Activated CD8-positive, alpha-beta memory T cell treated with anti-CD3 and anti-CD28 coated beads, Interleukin-2, amount 50 U/mL, for 4 hours (primary cell): ENCODE measurements at places on chromosomes 4 and X.

GRCh38 chr4:112516471-112517066, 589 bp upstream of the NEUROG2 start:
- DNase-seq, result no peak

- DNase-seq, result no peak
Observed at GRCh38 chr4:152810715-152811287, 31.0 kb downstream of the ARFIP1 start.

DNA sequence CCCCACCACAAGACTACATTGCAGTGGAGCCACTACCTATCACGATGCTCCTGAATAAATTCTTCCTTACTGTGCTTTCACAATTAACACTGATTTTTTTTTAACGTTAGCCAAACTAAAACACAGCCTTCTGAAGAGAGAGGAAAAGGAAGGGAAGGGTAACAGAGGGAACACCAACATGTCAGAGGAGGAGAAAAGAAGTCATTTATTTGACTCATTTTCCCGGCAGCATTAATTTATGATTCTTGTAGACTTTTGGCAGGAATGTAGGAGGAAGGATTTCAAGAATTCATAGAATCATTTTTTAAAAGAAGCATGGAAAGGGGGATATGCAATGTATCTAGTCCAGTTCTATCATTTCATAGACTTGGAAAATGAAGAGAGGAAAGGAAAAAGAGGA, 74.3 kb upstream of the IQCM start:
- DNase-seq, result no peak

DNA sequence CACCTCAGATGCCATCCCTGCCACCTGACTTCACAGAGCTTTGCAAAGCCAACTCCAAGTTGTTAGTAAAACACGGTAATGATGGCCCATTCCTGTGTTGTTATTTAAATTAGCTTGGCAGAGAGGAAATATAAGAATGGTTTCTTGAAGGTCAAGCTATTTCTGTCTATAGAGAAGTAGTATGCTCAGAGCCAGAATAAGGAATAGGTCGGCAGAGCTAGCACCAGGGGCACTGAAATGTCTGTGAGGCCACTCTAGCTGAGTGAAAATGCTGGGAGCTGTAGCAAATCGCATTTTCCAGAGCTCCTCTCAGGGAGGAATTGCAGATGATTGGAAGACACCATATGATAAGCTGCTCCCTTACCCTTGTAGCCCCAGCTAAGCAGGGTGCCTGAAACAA, 615.4 kb upstream of the NR3C2 start:
- no peak for DNase-seq

- no peak for DNase-seq
Observed at GRCh38 chrX:139192386-139192961, 338.1 kb upstream of the F9 start.

DNA sequence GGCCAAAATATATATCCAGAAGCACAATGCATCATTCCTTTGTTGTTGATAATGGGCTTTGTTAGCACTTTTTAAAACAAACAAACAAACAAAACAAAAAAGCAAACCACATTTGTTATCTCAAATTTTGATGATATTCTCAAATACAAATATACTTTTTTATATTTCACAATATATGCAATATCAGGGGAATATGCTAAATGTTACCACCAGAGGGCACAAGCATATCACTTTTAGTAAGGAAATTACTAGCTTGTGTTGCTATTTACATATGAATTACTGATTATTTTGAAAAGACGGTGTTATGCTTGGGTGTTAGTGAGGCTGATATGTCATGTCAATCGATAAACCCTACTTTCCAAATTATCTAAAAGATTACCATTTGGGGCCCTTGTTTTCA, 29.1 kb downstream of the RIPPLY1 start:
- no peak for DNase-seq

- no peak for DNase-seq
Observed at GRCh38 chr4:24321616-24322015, 262.7 kb downstream of the DHX15 start.

- no peak for DNase-seq
Observed at GRCh38 chr4:139152249-139152648, 24.8 kb downstream of the ELF2 start.

DNA sequence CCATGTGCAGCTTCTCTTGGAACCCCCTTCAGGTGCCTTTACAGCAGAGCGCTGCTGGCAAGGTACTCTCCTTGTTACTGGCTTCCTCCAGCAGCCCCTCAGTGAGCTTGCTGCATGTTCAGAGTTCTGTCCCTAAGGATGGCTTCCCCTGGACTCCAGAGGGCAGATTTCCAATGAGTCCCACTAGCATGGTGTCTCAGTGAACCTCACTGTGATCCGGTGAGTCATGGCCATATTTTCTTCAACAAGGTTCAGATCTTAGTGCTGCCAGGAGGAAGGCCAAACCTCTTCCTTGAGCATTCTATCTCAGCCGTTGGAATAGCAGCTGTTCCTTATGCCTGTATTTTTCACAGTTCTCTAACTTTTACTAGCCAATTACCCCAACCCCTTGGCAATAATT, 98.8 kb downstream of the CASK start:
- DNase-seq, result no peak

DNA sequence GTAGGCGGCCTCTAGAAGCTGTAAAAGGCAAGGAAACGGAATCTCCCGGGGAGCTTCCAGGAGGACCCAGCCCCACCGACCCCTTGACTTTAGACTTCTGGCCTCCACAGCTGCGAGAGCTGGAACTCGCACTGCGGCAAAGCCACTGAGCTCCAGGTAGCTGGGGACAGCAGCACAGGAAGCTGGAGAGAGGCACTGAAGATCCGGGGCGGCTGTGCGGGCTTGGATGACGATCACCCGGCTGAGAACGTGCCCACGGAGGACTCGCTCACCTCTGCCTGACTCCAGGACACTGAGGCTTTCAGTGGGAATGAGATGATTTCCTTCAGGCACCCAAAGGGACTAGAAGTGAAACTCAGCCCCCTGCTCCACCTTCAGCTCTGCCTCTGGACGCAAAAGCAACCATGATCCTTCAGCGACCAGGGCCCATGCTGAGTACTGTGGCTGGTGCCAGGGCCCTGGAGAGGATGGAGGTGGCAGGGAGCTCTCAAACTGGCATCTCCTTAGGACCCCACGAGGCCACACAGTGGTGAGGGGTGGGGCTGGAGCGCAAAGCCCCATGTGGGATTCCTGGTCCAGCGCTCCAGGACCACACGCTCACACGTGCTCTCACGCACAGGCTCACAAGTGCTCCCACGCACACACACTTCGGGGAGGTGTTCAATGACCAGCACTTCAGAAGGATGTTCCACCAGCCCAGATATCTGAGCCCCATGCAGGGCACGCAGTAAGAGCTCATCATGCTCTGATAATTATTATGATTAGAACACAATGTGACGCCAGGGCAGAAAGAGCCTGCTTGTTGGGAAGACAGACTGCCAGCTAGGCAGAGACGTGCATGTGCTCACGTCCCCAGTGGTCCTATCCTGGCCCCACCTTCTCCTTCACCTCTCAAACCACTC, 47.2 kb downstream of the ADRA2C start:
- no peak for DNase-seq

- DNase-seq, result no peak
Observed at GRCh38 chrX:112085149-112085548, 2.6 kb upstream of the TRPC5 start.

DNA sequence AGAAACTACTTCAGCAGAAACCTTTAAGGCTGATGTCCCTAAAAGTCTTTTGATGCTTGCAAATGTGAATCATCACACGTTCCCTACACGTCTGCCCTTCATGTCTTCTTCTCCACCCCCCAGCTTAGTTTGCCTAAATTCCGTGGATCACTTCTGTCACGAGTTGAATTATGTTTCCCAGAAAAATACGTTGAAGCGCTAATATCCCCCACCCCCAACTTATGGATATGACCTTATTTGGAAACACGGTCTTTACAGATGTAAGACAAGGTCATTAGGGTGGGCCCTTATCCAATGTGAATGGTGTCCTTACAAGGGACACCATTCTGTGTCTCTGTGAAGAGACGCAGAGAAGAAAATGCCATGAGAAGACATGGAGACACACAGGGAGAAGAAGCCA, 2.1 kb upstream of the ZNF518B start:
- no peak for DNase-seq

DNA sequence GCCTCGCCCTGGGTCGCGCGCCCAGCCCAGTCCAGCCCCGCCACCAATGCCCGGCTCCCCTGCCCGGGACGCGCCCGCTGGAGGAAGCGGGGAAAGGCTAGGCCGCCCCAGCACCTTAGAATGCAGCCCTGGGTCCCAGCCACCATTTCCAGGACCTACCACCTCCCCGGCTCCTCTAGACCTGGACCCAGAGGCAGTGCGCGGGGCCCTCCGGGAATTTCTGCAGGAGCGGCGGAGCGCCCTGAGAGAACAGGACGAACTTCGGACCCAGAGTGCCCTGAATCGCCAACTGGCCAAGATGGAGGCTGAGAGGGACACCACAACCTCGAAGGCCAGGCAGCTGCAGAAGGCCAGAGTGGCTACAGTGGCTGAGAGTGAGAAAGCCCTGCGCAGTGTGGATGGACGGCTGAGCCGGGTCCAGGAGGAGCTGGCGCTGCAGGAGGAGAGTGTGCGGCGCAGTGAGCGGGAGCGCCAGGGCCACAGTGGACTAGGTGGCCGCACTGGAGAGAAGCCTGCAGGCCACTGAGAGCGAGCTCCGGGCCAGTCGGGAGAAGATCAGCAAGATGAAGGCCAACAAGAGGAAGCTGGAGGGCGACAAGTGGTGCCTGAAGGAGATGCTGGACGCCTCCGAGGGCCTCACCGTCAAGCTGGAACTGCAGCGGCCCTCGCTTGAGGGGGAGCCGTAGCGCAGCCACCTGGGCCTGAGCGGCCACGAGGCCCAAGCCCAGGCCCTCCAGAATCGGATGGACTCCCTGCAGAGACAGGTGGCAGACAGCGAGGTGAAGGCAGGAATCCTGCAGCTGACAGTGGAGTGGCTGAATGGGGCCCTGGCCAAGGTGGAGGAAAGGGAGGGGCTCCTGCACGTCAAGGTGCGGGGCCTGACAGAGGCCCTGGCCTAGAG, 15.5 kb downstream of the SMIM10L2A start:
- DNase-seq, result no peak

- no peak for DNase-seq
Observed at GRCh38 chr4:52588097-52588496, 71.0 kb downstream of the USP46 start.

DNA sequence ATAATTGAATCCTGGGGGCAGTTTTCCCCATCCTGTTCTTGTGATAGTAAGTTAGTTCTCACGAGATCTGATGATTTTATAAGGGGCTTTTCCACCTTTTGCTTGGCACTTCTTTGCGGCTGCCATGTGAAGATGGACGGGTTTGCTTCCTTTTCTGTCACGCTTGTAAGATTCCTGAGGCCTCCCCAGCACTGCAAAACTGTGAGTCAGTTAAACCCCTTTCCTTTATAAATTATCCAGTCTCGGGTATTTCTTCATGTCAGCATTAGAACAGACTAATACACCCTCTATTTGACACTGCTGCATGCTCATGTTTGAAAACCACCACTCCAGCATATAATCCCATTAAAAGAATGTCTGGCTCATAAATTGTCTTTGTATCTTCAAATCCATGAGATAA, 264.4 kb upstream of the ITM2A start:
- DNase-seq, result no peak

GRCh38 chr4:18722748-18723191, 701.2 kb upstream of the LCORL start:
- DNase-seq, result no peak

- DNase-seq, result no peak
Observed at GRCh38 chr4:76215077-76215476, 1.5 kb upstream of the SCARB2 start.

DNA sequence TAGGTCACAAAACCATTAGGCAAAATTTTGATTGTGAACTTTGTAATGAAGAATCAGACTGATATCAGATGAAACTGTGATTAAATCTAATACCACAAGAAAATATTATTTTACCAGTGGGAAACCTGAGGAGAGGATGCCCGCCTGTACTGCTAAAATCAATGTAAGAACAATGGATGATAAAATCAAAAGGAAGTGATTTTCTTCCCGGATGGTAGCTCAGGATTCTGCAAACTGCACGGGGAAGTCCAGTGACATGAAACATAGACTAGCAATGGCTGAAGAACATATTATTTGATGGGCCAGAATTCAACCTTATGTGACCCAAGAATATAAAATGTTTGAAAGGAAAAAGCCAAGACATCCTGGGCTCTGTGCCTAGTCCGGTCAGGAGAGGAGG, 974.9 kb downstream of the PCDH18 start:
- no peak for DNase-seq

GRCh38 chr4:84957514-84958420, 8.7 kb downstream of the WDFY3 start:
- no peak for DNase-seq

GRCh38 chr4:25624616-25625015, 31.0 kb upstream of the SLC34A2 start:
- no peak for DNase-seq

DNA sequence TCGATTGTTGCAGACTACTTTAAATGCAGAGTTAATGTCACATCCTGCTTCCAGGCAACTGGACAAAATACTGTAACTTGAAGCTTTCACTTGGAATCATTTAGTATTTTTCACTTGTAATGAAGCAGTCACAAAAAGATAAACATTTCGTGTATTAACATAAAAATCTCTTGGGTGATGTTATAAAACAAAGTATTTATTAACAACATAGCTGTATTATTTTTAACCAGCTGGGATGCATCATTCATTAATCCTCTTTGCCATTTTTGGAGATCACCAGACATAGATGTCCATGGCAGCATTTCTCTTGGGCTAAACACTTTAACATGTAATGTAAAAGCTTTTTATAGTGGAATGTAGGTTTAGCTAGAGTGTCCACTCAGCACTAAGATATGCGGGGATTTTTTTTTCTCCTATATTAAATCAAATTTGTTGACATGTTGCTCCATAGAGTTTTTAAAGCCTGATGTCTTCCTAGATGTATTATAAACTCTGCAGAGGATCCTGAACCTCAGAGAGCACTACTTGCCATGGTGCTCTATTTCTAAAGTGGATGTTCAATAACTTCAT, 193.7 kb upstream of the SPANXN4 start:
- no peak for DNase-seq

GRCh38 chrX:72126048-72126415, 5.7 kb downstream of the RTL5 start:
- DNase-seq, result no peak

DNA sequence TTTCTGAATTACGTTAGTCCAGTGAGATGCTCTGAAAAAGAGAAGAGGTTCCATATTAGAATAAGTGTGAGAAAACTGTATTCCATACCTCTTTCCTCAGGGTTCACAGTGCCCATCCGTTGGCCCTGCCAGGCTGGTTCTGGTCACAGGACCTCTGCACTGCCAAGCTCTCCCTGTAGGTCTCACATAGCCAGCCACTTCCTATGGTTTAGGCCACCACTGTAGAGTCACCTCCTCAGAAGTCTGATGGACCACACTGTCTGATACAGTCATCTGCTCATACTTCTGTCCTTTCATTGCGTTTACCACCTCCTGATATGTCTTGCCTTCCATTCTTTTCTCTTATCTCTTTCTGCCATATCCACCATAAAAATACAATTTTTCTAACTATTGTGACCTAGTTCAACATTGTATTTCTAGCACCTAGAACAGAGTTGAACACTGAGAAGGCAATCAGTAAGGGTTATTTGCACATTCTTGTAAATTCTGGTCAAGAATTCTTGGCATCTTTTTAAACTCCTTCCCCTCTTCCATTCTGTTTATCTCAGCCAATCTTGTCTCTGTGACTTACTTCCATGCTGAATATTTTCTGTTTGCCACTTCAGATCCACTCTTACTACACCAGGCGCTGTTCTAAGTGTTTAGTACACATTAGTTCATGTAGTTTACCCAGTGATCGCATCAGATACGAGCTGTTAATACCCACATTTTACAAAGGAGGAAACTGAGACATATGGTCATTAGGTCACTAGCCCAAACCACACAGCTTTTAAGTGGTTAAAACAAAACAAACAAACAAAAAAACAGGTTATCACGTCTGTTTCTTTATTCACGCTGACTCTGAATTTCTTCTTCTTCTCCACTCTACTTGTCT, 125.6 kb downstream of the CBR4 start:
- DNase-seq, result no peak
